Panc1 (cell line): ENCODE measurements at places on chromosomes 5 and 9.
A peak's percentile ranks its signal among the peaks of the same experiment; 100 is the strongest.

- DNase-seq: no peak
Measured at GRCh38 chr5:93874080-93874479, 132.7 kb upstream of the POU5F2 start.

DNA sequence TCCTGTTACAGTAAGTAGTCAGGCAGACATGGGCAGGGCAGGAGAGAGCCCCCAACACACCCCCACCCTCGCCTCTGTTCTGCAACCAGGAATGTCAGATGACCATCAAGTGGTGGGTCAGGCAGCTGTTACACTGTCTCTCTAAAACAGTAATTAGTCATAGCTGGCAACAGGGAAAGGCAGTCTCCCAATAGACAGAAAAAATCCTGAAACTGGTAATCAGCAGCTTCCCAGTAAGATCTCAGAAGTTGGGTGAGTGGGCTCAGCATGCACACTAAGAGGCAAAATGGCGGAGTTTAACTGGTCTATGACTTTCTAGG, 90.2 kb downstream of the C5orf15 start:
- DNase-seq: no peak

DNA sequence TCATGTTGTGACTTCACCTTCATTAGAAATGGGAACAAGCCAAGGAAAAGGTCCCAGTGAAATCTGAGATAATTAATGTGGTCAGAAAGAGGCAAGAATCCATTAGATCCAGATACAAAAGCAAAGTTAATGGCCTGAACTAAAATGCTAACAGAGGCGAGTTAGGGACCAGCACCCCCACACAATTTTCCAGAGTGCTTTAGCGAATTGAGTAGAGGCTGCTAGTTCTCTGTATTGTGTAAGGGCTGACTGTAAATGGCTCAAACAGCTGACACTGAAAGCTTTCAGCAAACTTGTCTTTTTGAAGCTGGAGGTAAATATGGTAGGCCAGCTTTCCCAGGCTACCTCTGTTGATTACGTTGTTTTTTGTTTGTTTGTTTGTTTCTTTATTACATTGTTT, 75.5 kb downstream of the CSNK1A1 start:
- no peak for DNase-seq

DNA sequence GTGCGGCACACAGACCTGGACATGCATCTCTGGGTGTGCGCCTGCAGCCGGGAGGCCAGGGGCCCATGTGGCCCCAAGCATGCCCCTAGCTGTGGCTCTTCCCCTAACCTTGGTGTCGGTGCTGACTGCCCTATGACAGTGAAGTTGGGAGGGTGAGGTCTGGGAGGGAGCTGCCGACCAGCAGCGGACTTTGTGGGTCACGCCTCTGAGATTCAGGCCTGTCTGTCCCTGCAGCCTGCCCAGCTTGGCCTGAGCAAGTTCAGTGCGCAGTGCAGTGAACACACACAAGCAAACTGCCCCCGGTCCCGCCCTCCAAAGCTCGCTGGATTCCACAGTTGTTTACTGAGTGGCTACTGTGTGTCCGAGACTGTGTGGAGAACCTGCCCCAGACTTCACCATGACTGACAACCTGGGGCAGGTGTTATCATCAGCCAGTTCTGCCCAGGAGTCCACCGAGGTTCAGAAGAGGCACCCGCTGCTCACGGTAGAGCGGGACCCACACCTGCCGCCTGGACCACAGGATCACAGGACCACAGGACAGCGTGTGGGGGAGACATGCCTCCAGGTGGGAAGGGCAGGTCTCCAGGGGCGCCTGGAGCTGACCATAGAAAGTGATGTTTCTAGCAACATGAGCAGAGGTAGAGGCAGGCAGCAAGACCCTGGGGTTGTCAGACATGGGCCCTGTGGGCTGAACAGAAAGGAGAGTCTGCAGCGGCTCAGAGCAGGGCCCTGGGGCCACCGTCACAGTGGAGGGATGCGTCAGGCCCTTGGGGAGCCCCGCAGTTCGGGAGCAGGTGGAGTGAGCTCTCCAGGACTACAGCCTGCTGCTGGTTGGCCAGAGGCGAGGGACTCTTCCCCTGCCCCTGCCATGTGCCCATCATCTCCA, 105.1 kb downstream of the PHF2 start:
- no peak for DNase-seq

DNA sequence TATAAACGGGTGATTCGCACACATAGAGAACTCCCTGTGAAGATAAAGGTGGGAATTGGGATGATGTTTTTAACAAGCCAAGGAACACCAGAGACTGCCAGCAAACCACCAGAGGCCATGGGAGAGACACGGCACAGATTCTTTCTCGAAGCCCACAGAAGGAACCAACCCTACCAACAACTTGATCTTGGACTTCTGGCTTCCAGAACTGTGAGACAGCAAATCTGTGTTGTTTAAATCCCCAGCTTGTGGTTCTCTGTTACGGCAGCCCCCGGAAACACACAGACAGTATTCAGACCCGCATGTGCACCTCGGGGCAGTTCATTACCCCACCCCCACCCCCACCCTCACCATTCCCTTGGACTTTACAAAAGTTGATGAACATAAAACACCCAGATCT, 12.8 kb downstream of the AMBP start:
- no peak for DNase-seq

GRCh38 chr5:180090098-180090768, 18.7 kb upstream of the RNF130 start:
- DNase-seq: no peak

- peak; percentile 38 for DNase-seq
Measured at GRCh38 chr9:126965541-126966428, 51.2 kb downstream of the RALGPS1 start.

- no peak for DNase-seq
Measured at GRCh38 chr5:177550122-177550521, 4.2 kb downstream of the FAM193B start.

DNA sequence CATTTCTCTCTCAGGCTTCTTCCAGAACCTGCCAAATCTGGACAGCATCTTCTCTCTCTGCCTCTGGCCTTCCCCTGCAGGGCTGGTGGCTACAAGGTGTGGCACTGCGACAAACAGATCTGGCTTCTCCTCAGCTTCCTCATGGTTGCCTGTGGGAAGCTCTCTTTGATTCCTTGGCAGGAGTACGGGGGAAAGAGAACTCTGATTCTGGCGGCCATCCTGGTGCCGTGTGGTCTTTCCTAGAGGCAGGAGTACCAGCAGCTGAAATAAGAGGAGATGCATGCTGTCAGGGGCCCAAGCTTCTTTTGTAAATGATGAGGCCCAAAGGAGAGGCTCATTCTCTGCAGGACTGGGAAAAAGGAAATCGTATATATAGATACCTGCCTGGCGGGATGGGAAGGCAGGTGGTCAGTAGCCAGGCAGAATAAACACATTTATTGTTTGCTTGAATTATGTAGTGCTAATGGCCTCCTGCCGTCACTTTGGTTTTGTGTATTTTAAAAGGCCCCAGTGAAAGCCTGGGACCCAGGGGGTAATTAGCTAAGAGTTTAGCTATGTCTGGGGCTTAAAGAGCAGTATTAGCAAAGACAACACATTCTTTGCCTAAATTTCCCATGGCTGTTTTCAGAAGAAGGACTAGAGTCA, at the start of gene CER1:
Gene CER1 (minus strand): TSS at position 343 of the 645 bp plus-strand sequence. CDS start 61 bp downstream, at position 282.
- DNase-seq: no peak

GRCh38 chr5:157197086-157197485, 16.4 kb downstream of the ITK start:
- no peak for DNase-seq

GRCh38 chr5:173823721-173824567, 64.2 kb upstream of the CPEB4 start:
- peak; percentile 68 for DNase-seq

- DNase-seq: peak; percentile 57
Measured at GRCh38 chr9:124306098-124306735, 48.5 kb downstream of the NEK6 start.

GRCh38 chr5:129345213-129345924, 114.7 kb upstream of the ADAMTS19 start:
- DNase-seq: no peak

GRCh38 chr5:65817931-65818330, 95.9 kb downstream of the NLN start:
- no peak for DNase-seq

GRCh38 chr9:77847059-77847499, 184.5 kb downstream of the GNAQ start:
- no peak for DNase-seq

DNA sequence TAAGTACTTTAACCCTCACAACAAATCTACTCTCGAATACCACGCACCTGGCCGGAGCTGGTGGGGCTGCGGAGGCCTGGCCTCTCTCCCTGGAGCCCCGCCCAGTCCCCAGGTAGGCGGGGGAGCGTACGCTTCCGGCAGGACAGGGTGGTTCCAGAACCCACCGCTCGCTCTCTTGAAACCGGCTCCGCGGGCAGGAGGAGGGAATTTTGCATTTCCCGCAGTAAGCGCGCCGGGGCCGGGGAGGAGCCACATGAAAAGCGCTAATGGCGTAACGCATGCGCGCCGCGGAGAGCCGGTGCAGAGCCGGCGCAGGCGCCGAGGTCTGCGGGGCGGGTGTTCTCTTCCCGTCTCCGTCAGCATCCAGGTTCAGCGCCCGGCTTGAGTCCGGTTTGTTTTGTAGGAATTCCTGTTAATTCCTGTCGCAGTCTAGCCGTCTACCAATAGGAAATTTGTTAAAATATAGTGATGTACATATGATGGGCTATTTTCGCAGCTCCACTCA, 20.8 kb downstream of the CAVIN4 start:
- DNase-seq: no peak

GRCh38 chr9:128226412-128226801, 23.2 kb downstream of the DNM1 start:
- no peak for DNase-seq

DNA sequence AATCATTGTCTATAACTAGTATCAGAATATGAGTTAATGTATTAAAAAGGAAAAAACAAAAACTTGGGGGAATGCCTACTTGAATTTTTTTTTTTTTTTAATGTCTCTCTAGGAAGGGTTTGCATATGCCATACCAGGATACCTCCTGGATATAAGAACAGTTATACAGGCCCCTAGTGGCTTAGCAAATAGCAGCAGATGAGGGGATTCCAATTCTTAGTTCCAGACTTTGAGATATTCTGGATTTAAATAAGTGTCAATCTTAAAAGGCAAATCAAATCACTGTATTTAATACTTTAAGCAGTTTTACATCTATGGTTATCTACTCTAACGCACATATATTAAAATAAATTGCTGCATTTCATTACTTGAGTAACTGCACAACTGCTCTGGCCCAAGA, 1055.5 kb upstream of the DMAC1 start:
- DNase-seq: no peak

- DNase-seq: no peak
Measured at GRCh38 chr5:111948092-111948841, 191.3 kb upstream of the NREP start.

GRCh38 chr9:32502464-32502863, 23.5 kb downstream of the RIGI start:
- no peak for DNase-seq

GRCh38 chr9:18368206-18368605, 105.7 kb upstream of the ADAMTSL1 start:
- DNase-seq: no peak

- DNase-seq: no peak
Measured at GRCh38 chr5:151677776-151678545, 8.8 kb downstream of the SPARC start.

DNA sequence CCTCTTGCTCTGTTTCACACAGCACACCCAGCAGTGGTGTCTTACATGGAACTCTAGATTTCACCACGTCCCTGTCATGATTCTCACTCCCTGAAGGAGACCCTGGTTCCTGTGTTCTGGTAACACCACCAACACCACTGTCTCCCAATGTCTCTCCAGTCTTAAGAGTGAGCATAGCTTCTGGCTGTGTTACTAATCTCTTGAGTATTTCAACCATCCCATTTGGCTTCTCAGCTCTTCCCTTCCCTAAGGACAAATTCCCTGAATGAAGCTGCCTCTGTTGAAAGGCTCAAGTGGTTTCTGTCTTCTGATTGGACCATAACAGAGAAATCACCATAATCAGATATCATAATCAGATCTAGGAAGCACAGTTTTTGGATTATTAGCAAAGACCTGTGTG, 311.8 kb downstream of the DNAH5 start:
- no peak for DNase-seq

GRCh38 chr5:106822851-106823250, 847.9 kb downstream of the EFNA5 start:
- DNase-seq: no peak

DNA sequence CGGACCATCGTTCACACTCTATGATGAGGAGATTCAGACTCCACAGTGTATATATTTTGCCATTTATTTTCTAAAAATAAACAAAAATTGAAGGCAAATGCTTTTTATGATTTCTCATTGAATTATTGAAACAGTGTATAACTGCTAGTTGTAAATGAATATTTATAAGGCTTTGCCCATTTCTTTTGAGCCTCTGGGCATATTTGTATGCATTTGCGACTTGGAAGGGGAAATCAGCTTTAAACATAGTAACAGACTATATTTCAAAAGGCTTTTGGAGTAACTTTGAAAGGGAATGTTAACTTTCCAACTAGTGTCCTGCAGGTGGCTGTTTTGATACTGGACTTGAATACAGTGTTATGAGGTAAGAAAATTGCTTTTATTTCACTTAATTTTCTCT, 26.0 kb downstream of the MRPL22 start:
- no peak for DNase-seq
